ENCODE measurements at places on chromosomes 2 and 18.

GRCh38 chr2:101341901-101342624, 33.6 kb upstream of the RNF149 start:
- peak; percentile 82 for DNase-seq

DNA sequence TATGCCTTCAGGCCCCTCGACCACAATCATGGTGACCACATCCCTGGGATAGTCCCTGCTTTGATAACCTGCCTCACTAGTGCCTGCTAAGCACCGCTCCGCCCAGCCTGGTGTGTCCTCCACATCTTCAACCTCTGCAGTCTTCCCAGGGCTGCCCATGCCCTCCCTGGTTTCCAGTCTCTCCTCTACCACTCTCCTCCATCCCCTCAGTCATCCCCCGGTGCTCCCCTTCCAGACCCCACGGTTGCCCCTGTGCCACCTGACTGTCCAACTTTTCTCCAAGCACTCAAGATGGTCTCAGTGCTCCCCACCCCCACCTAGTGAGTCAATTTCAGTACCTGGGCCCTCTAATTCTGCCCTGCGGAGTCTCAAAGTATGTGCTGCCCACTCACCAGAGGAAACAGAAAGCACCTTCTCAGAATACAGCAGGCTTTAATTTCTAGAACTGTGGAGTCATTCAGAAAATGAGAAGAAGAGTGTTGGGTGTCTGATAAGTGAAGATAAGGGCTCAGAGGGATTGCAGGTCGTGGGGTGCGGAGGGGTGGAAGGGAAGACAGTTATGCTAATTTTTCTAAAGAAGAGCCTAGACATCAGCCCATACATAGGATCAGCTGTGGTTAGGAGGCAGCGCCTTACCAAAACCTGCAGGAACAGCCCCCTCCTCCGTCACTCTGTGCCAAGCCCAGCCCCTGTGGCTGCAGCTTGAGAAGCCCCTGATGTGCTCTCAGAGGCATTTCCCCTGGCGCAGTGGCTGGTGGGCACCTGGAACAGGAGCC, 53.6 kb upstream of the CAB39 start:
- DNase-seq, result no peak

- DNase-seq, result no peak
These were observed 11.9 kb upstream of the APCDD1 start for GRCh38 chr18:10442551-10442971.

DNA sequence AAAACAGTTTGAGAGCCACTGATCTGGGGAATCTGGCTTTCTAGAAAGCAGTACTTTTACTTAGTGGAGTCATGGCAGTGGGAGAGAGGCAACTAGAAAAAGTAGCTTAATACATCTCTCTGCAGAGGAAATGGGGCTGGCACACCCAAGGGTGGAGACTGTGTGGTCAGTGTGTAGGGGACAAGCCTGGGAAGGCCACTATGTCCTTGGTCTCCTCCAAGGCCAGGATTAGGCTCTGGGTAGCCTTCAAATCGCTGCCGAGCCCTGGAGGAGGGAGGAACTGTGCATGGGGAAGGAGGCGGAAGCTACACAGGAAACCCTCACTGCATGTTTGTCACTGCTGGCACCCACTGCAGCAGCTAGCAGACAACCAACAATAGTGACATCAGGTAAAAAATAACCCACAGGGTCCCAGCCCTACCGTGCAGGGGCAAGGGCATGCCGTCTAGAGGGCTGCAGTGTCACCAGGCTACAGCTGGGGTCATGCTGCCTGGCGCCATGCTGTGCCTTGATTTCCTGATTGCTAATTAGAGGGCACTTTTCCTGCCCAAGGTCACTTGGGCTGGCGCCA, 34.8 kb downstream of the LBH start:
- no peak for DNase-seq

DNA sequence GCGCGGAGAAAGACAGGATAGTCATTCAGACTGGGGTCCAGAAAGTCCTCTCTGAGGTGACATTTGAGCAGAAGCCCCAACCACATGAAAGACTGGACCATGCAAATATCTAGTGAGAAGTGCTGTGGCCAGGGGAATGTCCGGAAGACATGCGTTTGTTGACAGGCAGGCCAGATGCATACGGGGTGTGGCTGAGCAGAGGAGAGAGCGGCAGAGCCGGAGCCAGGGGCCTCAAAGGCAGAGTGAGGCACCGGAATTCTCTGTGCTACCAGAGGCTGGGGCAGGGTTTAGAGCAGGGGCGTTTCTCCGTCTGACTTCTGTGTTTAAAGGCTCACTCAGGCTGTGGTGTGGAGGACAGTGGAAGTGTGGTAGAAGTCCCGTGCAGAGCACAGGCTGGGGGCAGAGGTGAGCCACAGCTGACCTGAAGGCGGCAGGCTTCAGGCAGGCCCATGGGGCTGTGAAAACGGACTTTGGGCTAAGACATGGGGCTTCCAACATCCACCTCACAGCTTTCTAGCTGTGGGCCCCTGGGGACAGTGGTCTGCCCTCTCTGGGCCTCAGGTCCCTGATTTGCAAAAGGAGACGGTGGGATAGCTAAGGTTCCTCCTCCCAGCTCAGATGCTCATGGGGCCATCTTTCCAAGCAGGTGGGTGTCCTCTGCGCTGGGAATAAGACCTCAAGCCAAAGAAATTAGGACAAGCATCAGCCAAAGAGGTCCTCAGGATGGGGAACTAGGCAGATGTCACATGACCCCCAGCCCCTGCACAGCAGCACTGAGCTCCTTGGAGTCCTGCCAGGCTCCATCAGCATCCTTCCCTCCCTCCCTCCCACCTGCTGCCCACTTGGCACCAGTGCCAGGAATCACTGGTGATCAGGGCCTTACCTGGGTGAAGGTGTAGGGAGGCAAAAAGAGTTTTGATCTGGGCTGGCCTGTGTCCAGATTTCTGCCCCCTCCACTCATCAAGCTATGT, 11.2 kb downstream of the RUFY4 start:
- DNase-seq, result no peak

All from fibroblast of the aortic adventitia (primary cell).